Nephron progenitor cell (in vitro differentiated cells): ENCODE measurements at places on chromosomes 16 and 17.

GRCh38 chr17:4492721-4493561, 5.7 kb upstream of the SPNS2 start:
- peak; percentile 97 for DNase-seq

GRCh38 chr17:78747488-78747887, 34.6 kb downstream of the CYTH1 start:
- DNase-seq: no peak

GRCh38 chr17:56826611-56827414, 6.9 kb downstream of the C17orf67 start:
- DNase-seq: no peak

- no peak for DNase-seq
These were observed 53.1 kb upstream of the CLEC18B start for GRCh38 chr16:74474416-74474815.

- DNase-seq: no peak
These were observed 14.8 kb downstream of the NPTX1 start for GRCh38 chr17:80461528-80462160.

- DNase-seq: no peak
These were observed 2.4 kb downstream of the ARHGDIA start for GRCh38 chr17:81868674-81869220.

GRCh38 chr16:78513838-78514237, 414.4 kb downstream of the WWOX start:
- DNase-seq: no peak

GRCh38 chr16:17230932-17231581, 239.7 kb downstream of the XYLT1 start:
- no peak for DNase-seq

GRCh38 chr17:35460354-35460851, 11.8 kb upstream of the SLFN13 start:
- DNase-seq: peak; percentile 72

DNA sequence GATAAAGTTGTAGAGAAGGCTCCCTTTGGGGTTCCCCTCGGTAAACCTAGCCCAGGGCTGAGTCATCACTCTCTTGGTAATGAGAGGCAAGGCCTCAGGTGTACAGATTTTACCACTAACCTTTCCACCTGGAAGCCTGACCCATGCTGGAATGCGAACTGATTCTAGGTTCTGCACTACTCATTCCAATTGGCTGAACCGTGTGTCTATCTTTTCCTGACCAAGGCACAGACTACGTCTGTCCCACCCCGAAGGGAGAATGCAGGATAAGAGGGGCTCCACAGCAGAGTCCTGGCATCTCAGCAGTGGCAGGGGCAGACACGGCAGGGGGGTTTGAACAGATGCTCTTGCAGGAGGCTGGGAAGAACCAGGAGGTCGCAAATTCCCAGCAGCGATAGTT, 65.4 kb upstream of the B4GALNT2 start:
- DNase-seq: no peak

DNA sequence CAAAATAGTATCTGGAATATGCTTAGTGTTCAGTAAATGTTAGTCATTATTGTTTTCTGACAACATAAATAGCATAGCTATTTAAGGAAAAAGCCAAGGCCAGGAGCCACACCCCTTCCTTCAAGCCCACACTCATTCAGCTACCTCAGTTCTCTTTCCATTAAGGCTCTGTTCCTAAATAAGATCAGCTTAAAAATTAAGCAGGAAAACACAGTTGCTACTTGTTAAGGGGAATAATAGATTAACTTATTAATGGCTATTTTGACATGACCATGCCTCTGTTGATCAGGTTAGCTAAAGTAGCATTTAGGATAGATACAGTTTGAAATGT, 158.1 kb downstream of the CHD9 start:
- no peak for DNase-seq

- no peak for DNase-seq
These were observed 86.3 kb upstream of the CACNG5 start for GRCh38 chr17:66748578-66748977.

DNA sequence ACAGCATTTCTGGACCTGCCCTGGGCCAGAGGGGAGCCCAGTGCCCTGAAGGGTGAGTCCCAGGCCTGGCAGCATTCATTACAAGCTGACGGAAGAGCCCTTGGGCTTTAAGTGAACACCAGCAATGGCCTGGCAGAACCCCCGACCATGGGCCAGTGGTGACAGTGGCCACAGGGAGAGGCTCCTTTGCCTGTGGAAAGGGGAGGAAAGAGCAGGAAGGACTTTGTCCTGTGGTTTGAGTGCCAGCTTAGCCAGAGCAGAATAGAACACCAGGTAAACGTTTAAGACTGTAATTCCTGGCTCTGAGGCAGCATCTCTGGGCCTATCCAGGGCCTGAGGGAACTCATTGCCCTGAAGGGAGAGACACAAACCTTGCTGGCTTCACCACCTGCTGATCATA, 34.3 kb upstream of the ATP2C2 start:
- DNase-seq: no peak
